ENCODE measurements at places on chromosomes 1 and 21.

DNA sequence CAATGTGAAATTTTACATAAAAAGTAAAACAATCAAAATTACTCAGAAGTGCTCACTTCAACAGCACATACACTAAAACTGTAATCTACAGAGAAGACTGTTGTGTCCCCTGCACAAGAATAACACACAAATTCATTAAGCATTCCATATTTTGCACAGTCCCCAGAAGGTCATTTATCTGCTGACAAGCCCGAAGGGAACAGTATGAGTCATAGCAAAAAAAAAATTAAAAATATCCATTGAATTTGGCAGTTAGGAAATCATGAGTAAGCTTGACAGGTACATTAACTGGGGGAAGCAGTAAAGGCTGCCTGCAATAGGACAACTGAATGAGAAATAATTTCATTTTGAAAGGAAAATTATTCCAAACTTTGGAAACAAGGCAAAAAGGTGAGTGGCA, 3.3 kb upstream of the CACYBP start:
- no peak for DNase-seq

GRCh38 chr1:69711190-69711930, 143.6 kb downstream of the LRRC7 start:
- no peak for DNase-seq

DNA sequence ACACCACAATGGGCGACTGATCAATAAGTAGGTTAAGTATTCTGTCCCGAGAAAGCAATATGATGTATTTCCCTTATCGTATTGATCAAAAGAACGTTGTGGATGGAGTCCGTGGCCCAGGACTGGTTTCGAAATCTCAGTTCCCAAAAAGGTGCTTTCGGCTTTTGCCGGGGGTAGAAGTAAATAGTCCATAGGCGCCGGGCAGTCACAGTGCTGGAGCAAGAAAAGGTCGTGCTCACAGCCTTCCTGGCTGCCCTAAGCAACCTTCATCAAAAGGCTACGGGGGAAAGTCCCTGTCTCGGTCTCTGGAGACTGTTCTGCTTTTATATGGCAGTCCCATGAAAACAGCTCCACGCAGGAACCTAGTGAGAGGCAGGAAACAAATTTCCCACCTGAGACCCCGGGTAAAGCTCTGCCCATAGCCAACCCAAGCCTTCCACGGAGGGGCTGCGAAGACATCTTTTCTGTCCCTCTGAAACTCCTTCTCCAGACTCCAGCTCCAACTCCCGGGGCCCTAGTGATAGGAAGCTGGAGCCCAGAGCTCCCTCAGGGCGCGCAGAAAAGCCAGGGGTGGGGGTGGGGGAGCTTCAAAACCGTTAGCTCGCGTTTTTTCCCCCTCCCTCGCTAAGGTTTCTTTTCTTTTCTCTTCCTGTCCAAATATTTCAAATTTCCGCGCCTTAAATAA, 7.0 kb downstream of the CDKN2C start:
- peak; percentile 37 for DNase-seq

GRCh38 chr1:89525169-89525855, 683 bp downstream of the LRRC8B start:
- DNase-seq: peak; percentile 52

GRCh38 chr1:244758708-244759107, 76.8 kb upstream of the COX20 start:
- no peak for DNase-seq

- no peak for DNase-seq
Observed at GRCh38 chr1:192475970-192476369, 99.6 kb upstream of the RGS1 start.

DNA sequence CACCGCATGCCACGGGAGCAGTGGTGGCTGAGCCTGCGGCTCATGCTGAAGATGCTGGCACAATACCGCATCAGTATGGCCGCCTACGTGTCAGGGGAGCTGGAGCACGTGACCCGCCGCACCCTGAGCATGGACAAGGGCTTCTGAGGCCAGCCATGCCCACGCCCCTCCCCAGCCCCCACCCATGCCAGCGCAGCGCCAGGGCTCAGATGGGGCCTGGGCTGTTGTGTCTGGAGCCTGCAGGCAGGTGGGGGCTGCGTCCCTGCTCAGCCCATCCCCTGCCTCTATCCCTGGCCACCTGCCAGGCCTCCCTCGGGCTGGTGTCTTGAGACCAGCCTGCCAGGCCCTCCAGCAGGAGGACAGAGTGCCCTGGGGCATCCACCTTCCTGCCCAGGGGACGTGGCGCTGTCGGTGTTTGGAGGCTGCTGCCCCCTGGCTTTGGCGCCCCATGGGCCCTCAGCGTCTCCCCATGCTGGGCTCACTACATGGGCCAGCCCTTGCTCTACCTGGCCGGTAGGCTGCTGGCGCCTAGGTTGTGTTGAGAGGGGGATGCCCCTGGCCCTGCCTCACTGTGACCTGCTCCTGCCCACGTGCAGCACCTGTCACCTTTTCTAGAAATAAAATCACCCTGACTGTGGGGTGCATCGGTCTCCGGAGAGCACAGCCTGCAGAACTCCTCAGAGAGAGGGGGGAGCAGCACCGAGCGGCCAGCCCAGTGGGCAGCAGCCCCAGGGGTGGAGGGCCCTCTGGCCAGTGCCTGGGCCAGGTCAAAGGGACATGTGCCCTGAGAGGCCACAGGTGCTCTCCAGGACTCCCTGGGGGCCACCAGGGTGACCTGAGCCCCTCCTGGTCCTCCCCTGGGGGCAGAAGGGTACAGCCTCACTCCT, 12.2 kb downstream of the CFAP410 start:
- DNase-seq: no peak

GRCh38 chr21:29737186-29737585, 202.6 kb downstream of the GRIK1 start:
- no peak for DNase-seq

DNA sequence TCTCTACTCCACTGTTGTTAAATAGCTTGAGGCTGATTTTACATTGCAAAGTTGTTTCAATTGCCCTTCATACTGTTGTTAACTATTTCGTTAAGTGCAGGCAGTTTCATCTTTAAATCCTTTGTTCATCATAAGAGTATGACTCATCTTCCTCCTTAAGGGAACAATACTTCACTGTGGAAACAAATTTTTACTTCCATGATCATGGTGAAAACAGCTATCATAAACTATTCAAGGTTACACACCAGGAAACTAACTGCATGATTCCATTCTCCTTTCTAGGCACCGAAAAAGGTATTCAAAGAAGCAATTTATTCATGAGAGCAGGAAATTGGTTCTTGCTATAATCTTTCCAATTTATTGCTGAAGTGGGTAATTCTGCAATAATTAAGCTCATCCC, 593.2 kb downstream of the LRRIQ3 start:
- DNase-seq: no peak

DNA sequence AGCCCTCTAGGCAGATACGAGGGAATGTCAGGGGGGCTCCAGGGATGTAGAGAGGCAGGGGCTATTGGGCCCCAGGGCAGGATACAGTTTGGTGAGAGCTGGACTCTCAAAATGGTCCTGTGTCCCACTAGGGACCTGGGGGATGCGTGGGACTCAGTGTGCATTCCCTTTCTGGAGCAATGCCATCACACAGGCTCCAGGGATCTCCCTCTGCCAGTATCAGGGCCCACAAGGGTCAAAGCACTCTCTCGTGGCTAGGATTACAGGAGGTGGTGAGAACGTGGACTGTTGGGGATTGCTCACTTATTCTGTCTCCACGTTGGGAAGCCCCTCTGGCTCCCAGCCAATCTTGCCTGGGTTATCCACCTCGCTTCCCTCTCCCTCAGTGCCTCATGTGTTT, 25.8 kb downstream of the KIAA0319L start:
- DNase-seq: no peak

DNA sequence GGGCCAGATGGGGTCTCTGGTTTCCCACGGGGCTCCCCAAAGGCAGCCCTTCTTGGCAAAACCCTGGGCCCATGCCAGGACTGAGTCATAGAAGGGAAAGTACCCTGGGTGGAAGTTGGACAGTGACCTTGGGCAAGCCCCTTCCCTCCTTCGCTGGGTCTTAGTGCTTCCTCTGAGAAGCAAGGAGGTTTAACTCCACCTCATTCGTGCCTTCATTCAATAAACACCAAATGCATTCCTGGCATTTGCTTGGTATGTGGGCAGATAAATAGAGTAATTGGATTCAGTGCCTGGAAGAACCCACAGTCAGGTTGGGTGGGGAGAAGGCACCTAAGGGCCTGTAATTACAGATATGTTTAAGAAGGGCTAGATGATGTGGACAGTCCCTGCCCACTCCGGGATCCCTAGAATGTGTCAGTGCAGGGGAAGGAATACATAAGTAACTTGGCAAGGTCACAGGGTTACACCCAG, 36.3 kb upstream of the CITED4 start:
- peak; percentile 23 for DNase-seq

DNA sequence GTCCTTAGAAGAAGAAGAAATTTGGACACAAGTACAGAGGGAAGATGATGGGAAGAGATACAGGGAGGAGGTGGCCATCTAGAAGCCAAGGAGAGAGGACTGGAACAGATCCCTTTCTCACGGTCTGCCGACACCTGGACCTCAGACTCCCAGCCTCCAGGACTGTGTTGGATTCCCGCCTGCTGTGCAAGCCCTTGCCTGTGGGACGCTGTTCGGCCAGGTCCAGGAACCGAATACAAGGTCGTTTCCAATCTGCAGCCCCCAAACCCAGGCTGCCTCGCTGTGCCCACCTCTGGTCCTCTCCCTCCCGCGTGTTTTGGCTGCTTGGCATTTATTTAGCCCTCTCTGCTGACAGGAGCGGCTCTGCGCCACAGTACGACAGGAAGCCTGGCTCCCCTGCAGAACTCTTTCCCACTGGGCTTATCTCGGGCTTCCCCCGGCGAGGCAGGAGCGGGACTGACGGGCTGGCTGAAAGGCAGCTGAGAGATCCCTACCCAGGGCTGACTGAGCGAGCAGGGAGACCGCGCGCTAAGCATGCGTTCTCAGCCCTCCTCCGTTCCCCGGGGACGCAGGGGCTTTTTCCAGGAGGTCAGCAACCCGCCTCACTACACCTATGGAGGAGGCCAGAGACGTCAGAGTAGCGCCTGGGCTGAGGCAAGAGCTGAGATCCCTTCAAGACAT, 238.4 kb downstream of the TNR start:
- no peak for DNase-seq

GRCh38 chr1:14880456-14881316, 272.9 kb upstream of the TMEM51 start:
- no peak for DNase-seq

DNA sequence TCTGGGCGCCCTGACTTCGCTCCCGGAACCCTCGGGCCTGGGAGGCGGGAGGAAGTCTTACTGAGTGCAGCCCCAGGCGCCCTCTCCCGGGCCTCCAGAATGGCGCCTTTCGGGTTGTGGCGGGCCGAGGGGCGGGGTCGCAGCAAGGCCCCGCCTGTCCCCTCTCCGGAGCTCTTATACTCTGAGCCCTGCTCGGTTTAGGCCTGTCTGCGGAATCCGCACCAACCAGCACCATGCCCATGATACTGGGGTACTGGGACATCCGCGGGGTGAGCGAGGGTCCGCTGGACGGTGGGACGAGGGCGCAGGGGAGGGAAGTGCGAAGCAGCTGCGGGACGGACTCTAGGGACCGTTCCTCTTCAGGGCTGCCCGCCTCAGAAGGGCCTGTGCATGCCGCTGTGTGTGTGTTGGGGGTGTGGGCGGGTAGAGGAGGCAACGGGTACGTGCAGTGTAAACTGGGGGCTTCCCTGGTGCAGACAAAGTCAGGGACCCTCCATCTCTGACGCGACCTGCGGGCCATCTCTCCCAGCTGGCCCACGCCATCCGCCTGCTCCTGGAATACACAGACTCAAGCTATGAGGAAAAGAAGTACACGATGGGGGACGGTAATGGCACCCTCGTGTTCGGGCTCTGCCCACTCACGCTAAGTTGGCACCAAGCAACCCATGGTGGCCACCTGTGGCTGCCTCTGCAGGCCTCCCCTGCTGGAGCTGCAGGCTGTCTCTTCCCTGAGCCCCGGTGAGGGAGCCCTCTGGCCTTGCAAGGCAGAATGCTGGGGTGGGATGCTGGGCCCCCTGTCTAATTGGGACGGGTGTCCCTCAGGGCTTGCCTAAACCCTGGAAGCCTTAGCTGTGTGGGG, at the start of gene GSTM1:
Gene GSTM1 (plus strand): TSS at position 177 of the 859 bp plus-strand sequence. CDS start 57 bp downstream, at position 234.
- no peak for DNase-seq

GRCh38 chr21:32336711-32337110, 38.1 kb downstream of the MRAP start:
- DNase-seq: no peak

DNA sequence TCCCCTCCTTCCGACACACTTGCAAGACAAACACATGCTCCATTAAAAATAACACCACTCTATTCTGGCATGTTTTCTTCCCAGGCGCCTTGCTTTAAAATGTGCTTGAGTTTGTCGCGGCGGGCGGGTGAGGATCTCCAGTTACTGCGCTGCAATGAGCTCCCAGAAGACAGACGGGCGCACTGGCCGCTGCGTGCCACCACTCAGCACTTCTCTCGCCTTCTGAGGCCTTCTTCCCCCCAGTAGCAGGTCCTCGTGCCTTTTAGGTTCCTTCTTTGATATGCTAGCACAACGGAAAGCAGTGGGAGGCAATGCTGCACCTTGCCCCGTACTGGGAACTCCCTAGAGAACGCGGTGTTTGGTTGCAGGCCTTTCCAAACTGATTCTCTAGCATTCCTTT, 279.5 kb upstream of the NR5A2 start:
- no peak for DNase-seq

DNA sequence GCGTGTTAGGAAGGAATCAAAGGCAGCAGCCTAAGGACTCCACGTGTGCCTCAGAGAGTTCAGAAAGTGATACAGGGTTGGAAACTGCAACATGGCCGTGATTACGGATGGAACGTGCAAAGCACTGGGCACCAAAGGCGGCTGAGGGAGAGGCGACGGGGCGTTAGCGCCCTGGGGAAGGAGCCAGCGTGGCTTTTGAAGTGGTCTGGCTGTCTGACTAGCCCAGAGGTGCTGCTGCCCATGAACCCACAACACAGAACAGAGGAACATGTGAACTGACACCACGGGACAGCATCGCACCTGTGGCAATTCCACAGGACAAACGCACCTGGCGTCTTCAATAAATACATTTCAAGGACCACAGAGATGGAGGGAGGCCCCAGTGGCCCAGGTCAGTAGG, 18.0 kb upstream of the TMEM52 start:
- DNase-seq: no peak

DNA sequence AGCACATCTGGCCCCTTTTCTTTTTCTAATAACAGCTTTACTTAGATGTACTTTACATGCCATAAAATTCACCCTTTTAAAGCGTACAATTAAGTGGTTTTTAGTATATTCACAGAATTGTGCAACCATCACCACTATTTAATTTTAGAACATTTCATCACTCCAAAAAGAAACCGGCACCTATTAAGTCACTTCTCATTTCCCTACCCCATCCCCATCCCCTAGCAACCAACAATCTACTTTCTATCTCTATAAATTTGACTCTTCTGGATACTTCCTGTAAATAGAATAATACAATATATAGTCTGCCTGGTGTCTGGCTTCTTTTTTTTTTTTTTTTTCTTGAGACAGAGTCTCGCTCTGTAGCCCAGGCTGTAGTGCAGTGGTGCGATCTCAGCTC, 59.5 kb upstream of the ENAH start:
- DNase-seq: no peak

- DNase-seq: no peak
Observed at GRCh38 chr1:11600836-11601235, 53.4 kb downstream of the FBXO2 start.

DNA sequence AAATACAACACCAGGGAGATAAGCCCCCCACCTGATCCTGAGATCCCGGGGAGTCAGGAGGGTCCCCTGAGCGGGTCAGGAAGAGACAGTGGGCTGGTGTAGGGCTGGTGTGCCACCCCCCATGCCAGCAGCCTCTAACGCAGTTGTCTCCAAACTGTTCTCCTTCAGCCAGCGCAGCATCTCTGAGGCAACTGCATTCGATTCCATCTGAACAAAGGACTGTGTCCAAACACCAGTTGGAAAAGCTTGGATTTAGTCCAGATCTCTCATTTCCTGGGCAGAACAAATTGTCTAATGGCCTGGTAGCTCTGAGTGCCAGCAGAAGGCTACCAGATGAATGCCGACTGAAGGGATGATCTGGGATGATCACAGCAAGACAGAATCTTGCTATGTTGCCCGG, 44.1 kb upstream of the EIF4G3 start:
- DNase-seq: no peak

All from activated CD4-positive, alpha-beta memory T cell treated with anti-CD3 and anti-CD28 coated beads for 36 hours (primary cell).